ENCODE measurements at places on chromosomes 11 and 22. TPM values are rescaled to one million over a fixed set of nuclear protein-coding genes. Genes with fewer than 3 reads are reported as not detected.

DNA sequence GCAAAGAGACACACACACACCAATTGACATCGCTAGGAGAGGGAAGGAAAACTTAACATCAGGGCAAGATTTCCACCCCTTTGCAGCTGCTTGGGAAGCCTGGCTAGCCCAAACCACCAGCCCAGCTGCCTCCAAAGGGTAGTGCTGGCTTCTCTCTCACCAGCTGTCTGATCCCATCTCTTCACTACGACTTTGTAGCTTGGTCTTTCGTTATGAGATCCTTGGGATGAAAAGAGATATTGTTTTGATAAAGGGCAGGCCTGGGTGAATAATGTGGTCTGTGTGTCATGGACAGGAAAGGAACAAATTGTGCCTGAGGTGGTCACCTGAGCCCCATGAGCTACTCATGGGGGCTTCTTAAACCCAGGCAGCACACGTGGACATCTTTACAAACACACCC, 101.9 kb downstream of the ARL14EP start:
- no peak for DNase-seq

- DNase-seq: no peak
Measured at GRCh38 chr22:36765943-36766450, 9.9 kb downstream of the IFT27 start.

DNA sequence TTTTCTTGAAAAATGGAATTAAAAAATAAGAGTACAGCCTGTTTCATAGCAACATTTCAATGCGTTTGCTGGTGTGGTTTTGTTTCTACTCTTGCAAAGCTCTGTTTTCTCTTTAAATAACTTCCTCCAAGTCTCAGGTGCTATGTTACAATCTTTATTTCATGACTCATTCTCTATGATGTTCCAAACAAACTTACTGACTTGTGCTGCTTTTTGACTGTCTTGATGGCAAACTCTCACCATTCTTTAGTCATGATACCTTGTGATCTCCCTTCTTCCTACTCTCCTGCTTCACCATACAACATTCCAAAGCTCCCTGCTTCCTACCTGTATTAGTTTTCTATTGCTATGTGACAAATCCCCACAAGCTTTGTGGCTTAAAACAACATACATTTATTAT, 166.1 kb downstream of the C11orf91 start:
- no peak for DNase-seq

- no peak for DNase-seq
Measured at GRCh38 chr22:22074634-22075381, 92.2 kb upstream of the TOP3B start.

- peak; percentile 60 for DNase-seq
Measured at GRCh38 chr22:49720279-49720959, 107.3 kb downstream of the BRD1 start.

DNA sequence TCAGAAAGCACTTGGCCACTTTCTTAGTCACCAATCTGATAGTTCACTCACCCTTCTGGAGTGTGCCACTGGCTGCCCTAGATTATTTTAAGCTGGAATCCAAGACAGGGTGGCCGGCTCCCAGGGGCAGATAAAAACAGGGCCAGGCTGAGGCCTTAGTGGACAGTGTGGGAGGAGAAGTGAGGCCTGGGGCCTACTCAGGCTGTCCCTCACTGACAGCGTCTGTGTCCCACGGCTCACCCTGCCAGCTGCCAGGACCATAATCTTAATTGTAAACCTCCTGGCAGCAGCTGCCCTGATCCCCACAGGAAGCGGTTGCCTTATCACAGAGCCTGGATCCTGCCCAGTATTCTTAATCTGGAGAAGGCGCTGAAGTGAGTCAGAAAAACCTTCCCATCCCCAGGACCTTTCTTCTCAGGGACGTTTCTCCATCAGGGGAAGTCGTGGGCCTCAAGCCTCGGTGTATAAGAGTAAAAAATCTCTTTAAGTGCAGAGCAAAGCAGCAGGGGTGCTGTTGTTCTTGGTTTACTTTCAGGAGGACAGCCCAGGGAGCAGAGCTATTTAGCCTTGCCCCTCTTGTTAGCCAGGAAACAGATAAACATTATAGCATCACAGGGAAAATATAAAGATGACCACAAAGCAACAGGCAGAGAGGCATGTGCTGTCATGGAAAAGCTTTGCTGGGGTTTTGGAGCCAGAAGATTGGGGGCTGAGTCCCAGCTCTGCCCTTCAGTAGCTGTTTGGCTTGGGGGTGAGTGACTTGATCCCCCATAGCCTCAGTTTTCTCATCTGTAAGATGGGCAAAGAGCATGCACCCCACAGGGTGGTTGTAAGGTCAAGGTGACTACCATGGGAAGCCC, 39.6 kb downstream of the TSPAN18 start:
- DNase-seq: no peak

DNA sequence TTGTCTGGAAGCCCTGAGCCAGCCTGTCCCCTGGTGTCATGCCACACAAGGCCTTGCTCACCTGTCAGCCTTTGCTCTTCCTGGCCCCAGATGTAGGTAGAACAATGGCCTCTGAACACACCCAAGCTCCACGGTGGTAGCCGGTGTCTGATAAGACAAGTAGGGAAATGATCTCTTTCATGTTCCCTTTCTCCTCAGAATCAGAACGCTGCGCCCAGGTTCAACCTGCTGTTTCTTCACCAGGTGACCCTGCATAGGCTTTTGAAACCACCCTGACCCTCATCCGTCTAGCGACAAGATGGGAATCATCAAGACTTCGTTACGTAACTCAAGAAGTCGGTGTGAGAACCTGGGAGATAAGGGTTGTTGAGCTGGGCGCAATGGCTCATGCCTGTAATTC, 28.7 kb upstream of the YWHAH start:
- DNase-seq: no peak

DNA sequence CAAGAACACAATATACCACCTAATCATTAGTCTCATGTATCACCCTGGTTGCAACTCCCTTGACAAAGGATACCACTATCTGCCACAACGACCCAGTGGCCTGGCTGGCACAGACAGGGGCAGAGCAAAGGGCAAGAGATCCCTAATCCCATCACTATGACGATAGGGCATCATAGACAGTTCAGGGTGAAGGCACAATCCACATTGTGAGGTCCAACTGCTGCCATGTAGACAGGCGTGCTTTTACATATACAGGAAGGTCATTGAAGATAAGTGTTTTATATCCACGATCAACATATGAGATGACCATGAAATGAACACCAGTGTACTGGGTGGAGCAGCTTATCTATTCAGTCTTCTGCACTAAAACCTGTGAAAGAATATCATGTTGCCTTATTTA, 94.6 kb downstream of the IGLL1 start:
- DNase-seq: peak; percentile 43

DNA sequence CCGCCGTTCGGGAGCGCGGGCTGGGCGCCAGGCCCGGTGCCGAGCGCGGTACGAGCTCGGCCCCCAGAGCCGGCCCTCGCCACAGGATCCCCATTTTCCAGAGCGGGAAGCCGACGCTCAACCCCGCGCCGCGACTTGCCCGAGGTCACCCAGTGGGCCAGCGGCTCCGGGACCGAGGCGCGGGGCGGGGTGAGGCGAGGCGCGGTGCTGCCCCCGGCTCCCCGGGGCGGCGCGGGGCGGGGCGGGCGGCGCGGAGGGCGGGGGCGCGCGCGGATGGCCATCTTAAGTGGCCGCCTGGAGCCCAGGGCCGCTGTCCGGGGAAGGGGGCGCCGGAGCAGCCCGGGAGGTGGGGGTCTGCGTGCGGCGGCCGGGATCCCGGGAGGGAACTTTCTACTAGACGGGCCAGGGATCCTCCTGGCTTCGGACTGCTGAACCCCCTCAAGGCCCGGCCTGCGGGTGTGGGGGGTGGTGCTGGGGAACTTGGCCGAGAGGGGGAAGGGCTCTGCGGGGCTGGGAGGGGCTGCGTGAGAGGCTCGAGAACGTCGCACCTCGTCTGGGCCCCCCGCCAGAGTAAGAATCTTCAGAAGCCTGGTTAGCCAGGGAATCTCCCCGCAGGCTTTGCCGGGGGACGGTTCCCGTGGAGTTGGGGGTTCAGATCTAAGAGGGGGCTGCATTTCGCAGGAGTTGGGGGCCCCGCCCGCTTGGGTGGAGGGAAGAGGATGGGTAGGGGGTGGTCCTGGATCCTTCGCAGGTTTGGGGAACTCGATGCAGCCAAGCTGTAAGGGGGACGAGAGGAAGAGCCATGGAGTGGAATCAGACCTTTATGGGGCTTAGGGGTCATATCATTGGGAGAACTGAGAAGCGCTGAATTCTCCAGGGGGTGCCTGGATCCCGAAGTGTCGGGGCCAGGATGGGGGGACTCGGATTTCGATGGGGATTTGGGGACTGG, 678 bp upstream of the INPPL1 start:
- DNase-seq: peak; percentile 87

GRCh38 chr11:16791191-16791961, 52.9 kb downstream of the C11orf58 start:
- DNase-seq: no peak

GRCh38 chr11:64206457-64207255, at the start of gene FERMT3:
TSS of gene FERMT3 (plus strand) at chr11:64206721. CDS start at chr11:64207365, 644 bp downstream.
- no peak for DNase-seq

GRCh38 chr11:40877256-40877655, 582.2 kb downstream of the LRRC4C start:
- DNase-seq: no peak

- no peak for DNase-seq
Measured at GRCh38 chr22:37267661-37268413, 14.5 kb upstream of the CYTH4 start.

DNA sequence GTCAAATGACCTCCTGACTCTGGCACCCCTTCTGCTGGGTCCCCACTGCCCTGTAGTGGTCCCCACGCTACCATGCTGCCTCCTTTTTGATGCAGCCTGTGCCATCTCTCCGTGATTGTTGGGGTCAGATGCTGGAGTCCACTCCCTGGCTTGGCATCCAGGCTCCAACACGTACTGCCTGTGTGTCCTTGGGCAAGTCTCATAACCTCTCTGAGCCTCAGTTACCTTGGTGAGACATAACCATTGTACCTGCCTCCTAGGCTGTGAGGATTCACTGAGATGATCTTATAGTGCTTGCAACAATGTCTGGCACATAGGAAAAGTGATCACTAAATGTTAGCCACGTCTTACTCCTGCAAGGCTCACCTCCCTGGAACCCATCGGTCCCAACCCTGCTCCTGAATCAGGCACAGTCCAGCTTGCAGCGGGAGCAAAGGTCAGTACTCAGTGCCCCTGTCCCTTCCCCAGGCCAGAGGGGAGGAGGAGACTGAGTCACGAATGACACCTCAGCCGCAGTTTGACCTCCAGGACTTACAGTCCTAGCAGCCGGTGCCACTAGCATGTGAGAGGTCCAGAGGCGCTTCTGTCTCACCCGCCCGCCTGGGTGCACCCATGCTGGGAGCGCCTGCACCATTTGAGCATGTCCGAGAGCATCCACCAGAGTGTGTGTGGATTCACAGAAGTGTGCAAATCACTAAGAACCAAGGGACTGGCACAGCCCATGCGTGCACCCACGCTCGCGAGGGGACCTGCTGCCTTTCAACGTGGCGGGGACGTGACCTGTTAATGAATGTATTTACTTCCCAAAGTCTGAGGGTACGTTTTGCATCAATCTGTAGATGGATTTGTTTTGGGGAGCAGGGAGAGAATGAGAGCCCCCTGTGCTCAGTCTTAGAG, 3.0 kb upstream of the APOA4 start:
- DNase-seq: no peak

DNA sequence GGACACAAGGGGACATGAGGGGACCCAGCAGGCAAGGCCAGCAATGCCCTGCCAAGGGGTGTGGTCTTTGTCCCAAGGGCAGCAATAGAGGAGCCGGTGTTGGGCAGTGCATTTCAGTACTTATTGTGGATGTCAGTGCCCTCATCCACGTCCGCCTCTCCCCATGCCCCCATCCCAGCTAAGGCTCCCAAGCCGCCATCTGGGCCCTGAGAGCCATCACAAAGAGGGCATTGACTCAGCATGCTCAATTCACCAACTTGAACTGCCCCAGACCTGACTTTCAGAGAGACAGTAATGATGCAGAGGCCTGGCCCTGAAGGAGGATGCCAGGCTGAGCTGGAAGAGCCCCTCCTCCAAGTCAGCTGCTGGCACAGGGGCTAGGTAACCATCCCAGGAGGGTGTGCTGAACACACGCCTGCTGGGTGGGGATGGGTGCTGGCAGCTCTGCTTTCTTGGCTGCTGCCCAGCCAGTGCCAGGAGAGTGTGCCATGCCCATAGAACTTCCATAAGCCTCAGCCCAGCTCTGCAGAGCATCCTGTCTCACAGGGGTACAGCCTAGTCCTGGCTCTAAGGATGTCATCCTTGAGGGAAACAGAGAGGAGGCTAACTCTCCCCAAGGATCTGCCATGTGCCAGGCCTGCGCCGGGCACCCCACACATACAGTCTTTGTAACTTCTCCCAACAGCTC, 46.5 kb downstream of the PDE2A start:
- no peak for DNase-seq

GRCh38 chr11:134819041-134819440, 407.0 kb upstream of the B3GAT1 start:
- DNase-seq: no peak

DNA sequence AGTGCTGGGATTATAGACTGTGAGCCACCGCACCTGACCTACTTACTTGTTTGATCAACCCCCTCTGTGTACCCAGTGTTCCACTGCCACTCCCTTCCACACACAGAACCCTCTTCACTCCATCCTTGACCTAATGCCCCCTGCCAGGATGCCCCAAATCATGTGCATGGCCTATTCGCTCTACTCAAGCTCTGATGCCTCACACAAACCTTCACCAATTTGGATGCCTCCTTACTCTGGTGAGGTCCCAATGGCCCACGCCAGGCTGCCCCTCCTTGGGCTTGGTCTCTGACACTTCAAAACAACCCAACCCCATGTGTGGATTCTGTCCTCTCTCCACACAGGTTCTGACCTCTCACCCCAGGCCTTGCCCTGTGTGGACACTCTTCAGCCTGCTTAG, 9.4 kb upstream of the PSMC3 start:
- no peak for DNase-seq

- no peak for DNase-seq
Measured at GRCh38 chr11:119728211-119728626, 781 bp downstream of the NECTIN1 start.

Gene CRACR2B
- total RNA-seq: 4.9 TPM

Gene CFAP300
- total RNA-seq: 1.7 TPM

Gene GPHA2
- not detected for total RNA-seq

Gene SLC16A8
- total RNA-seq: 0.98 TPM

Gene ARVCF
- total RNA-seq: 10.8 TPM

Gene CAVIN3
- 156 TPM for total RNA-seq

Gene OR10G6
- total RNA-seq: not detected

Gene CDC45
- 0.74 TPM for total RNA-seq

Gene HTR3A
- total RNA-seq: not detected

Gene ANKK1
- total RNA-seq: 1.5 TPM

Gene NXPE2
- total RNA-seq: not detected

Gene DNAJC4
- 43.7 TPM for total RNA-seq
